Diencephalon (tissue), 1 donor: ENCODE measurements at places on chromosomes 3 and 15. TPM values are rescaled to one million over a fixed set of nuclear protein-coding genes. Genes with fewer than 3 reads are reported as not detected.

The TGFBR2 gene
- total RNA-seq: 9.9 TPM

The ARIH1 gene
- total RNA-seq: 46.8 TPM

The PPP2R3A gene
- total RNA-seq: 26.1 TPM

The DAPK2 gene
- total RNA-seq: 3.7 TPM

The CIB2 gene
- 41.5 TPM for total RNA-seq

The SLC15A2 gene
- total RNA-seq: 29.5 TPM

The ITIH4 gene
- 6.0 TPM for total RNA-seq

The NOX5 gene
- total RNA-seq: 0.23 TPM

The CHRD gene
- 6.0 TPM for total RNA-seq

The CASR gene
- total RNA-seq: 0.69 TPM

The SH3GL3 gene
- total RNA-seq: 52.8 TPM

The ROPN1 gene
- total RNA-seq: not detected

The NUSAP1 gene
- 38.8 TPM for total RNA-seq

The ATP11B gene
- 90.9 TPM for total RNA-seq

The NT5DC2 gene
- 55.4 TPM for total RNA-seq

The C3orf22 gene
- not detected for total RNA-seq

The ITIH1 gene
- total RNA-seq: not detected

The MAPKAPK3 gene
- 8.3 TPM for total RNA-seq

The ERICH6 gene
- total RNA-seq: 0.46 TPM

The AADAC gene
- not detected for total RNA-seq

The ANAPC13 gene
- 55.6 TPM for total RNA-seq

The GOLGA6L10 gene
- 2.5 TPM for total RNA-seq

The P3H2 gene
- total RNA-seq: 2.3 TPM
